ENCODE measurements at places on chromosomes 6 and 20. TPM values are rescaled to one million over a fixed set of nuclear protein-coding genes. Genes with fewer than 3 reads are reported as not detected.

MAP1LC3A gene
- 34.8 TPM for total RNA-seq

TRAPPC3L gene
- not detected for total RNA-seq

COX7A2 gene
- 981 TPM for total RNA-seq

FGD2 gene
- not detected for total RNA-seq

MPIG6B gene
- not detected for total RNA-seq

PPP1R18 gene
- 58.6 TPM for total RNA-seq

XKR7 gene
- not detected for total RNA-seq

OTOR gene
- total RNA-seq: not detected

Data from bronchus fibroblast of lung (primary cell).